ENCODE measurements at places on chromosomes 2 and 18.

GRCh38 chr2:5235701-5236100, 456.5 kb upstream of the SOX11 start:
- DNase-seq, result no peak

- DNase-seq, result no peak
Observed at GRCh38 chr2:10183146-10183675, 60.7 kb downstream of the RRM2 start.

DNA sequence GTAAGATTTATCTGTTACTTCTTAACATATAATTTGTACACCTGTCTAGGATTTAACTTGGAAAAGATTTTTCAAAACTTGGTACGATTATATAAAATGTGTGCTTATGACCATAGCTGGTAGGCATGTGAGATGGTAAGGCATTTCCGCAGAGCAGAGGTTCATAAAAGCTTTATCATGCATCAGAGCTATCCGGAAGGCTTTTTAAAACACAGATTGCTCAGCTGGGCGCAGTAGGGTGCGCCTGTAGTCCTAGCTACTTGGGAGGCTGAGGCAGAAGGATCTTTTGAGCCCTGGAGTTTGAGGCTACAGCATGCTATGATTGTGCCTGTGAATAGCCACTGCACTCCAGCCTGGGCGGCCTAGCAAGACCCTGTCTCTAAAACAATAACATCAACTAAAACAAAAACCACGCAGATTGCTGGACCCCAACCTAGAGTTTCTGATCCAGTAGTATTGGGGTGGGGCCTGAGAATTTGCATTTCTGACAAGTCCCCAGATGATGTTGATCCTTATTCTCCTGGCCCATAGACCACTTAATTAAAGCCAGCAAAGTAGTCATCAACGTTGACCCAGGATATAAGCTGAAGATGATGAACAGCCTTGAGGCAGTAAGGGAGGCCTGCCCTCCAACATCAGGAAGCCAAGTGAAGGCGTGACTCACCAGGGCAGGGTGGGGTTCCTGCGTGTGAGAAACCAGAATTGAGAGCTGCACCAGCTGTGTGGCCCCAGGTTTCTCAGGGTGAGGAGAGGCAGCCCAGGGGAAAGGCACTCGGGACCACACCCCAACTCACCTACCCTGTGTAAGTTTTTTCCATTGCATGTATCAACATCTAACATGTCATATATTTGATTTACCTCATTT, 21.6 kb upstream of the SLC20A1 start:
- DNase-seq, result peak; percentile 86

DNA sequence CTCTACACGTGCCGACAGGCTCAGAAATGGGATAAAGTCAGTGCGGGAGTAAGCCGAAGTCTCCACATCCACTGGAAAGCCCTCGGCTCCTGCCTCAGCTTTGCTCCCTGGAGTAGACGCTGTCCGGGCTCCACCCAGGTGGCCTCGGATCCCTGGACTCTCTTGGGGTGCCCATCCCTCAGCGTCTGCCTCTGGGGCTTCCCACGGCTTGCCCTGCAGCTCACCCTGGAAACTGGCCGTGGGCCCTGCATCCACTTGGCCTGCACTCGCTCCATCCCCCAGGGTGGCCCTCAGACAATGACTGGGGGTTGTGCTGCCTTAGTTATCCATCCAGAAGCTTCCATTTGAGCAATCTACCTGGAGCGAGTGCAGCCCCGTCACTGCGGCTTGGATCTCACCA, 36.2 kb upstream of the TAF1B start:
- no peak for DNase-seq

GRCh38 chr2:31950946-31951562, 59.8 kb downstream of the MEMO1 start:
- DNase-seq, result no peak

- no peak for DNase-seq
Observed at GRCh38 chr18:7725897-7726296, 158.8 kb downstream of the PTPRM start.

DNA sequence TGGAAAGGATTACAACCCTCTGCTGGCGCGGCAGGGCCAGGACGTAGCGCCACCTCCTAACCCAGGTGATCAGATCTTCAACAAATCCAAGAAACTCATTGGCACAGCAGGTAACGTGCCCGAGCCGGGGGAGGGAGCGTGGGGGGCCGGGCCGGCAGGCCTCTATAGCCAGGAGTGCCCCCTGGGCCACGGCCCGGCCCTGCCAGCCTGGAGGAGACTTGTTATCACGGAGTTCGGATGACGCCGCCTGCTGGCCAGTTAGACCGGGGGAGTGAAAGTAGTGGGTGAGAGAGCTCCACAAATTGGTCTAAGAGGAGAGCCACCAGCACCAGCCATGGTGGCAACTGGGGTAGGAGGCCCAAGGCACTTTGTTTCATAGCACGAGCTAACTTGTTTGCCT, 8.6 kb upstream of the TMEM214 start:
- DNase-seq, result peak; percentile 87

DNA sequence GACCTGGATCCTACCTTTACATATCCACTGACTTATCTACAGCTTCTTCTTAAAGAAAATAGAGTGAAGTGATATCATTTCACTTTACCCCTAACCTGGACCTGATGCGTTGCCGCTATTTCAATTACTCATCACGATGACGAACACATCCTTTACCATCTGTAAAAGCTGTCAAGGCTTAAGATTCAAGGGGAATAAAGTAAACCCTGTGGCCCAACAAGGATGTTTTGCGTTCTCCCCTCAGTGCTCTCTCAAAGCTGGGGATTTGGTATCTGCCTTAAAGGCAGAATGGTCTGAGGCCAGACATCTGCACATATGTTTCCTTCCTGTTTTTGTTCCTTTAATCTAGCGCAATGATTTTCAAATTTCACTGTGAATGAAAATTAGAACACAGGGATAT, 100.1 kb upstream of the KLF7 start:
- no peak for DNase-seq

DNA sequence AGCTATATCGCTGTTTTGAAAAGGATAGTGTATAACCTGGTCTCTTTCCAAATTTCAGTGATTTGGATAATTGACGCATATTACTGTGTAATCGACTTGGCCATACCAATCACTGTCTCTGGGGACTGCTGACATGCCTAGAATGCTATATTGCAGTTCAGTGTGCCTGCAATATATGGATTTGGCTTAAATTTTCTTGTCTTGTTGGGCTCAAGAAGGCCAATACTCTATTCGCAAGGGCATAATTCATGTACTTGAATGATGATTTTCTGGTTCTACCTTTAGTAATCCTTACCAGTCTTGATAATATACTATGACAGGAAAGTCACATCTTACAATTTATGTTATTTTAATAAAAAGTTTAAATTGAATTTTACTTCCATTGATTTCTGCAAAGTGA, 21.7 kb upstream of the THUMPD2 start:
- DNase-seq, result no peak

- DNase-seq, result no peak
Observed at GRCh38 chr2:205889114-205889513, 196.9 kb downstream of the INO80D start.

DNA sequence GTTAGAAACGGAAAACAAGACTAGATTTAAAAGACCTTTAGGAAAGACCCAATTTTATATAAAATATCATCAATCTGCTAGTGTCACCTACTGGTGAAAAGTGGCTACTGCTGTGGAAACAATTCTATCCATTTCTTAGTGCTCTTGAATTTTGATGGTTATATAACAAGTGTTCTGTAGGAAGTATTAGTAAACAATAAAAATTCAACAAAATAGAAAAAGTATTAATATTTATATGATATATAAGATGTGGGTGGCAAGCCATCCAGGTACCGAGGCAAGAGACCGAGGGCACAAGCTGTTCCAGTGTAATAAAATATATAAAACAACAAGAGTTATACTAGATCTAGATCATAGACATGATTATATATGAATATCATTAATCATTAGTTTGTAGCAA, 6.2 kb upstream of the TMEM87B start:
- no peak for DNase-seq

GRCh38 chr2:99743146-99743545, 253.3 kb upstream of the REV1 start:
- no peak for DNase-seq

DNA sequence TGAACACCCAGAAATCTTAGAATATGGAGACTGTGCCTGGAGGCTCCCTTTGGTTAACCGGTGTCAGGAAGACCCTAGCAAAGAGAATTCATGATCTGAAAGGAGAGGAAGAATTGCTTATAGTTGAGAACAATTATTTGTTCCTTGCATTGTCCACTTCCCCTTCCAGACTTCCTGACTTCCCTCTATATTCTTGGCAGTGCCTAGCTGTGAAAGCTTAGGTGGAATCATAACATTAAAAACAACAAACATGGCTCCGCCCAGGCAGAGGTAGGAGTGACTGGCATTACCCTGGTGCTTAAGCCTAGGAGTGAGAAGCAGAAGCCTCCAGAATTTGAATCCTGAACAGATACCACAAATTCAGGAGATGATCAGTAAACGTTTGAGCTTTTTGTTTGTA, 1.9 kb downstream of the TTL start:
- DNase-seq, result no peak

DNA sequence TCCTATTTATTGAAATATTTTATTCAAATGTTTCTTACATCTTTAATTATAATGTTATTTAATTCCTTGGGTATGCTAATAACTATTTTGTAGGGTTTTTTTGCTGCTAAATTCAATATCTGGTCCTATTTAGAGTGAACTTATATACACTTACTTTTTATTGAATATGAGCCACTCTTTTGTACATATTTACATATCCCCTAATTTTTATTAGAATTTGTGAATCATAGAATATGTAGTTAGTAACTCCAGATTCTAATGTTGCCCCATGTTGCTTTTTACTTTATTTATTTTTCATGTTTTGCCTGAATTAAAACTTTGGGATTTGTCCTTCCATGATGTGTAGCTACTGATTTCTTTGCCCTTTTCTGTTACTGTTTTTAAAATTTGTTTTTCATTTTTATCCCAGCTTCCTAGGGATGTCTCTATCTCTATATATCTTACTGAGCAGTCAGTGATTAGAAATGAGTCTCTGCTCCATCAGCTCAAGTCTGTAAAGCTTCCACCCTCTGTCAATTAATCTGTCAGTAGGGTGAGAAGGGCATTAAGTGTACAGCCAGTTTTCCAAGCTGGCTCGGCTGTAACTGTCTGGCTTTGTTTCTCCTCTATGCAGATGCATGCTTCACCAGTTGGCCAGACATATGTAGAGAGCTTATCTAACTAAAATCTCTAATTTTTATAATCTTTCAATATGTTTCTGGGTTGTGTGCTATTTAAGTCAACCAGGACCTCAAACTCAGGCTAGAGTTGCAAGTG, 256.9 kb downstream of the CDH19 start:
- DNase-seq, result no peak

DNA sequence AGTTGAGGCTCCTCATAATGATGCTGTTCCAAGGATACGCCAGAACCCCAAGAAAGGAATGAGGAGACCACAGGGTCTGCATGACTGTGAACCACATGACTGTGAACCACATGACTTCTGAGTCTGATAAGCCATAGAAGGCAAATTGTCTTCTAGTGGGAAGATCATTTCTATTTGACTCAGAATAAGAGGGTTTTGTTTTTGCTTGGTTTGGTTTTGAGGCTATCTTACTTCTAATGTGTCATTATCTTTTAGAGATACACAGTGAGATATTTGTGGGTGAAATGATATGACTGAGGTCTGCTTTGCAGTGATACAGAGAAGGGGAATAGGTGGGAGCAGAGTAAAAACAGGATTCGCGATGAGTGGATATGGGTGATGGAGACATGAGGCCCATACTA, 28.9 kb upstream of the BCL2L11 start:
- no peak for DNase-seq

DNA sequence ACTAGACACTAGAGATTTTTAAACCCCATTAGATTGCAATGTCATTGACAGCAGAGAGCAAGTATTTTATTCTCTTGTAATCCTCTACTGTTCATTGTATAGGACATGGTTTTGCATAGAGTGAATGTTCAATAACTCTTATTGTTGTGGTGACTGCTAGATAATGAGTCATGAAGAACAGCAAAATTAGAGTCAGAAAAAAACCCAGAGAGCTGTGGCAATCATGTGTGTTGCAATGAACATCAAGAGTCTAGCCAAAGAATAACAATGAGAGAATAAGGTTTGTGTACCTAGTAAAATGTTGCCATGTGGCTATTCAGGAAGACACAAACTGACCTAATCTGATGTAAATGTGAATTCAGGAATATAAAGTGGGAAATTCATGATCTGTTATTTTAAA, 684.0 kb downstream of the DSC3 start:
- no peak for DNase-seq

- DNase-seq, result no peak
Observed at GRCh38 chr2:138502255-138503086, 901 bp downstream of the SPOPL start.

GRCh38 chr2:44928483-44929158, 12.9 kb upstream of the SIX3 start:
- DNase-seq, result no peak

DNA sequence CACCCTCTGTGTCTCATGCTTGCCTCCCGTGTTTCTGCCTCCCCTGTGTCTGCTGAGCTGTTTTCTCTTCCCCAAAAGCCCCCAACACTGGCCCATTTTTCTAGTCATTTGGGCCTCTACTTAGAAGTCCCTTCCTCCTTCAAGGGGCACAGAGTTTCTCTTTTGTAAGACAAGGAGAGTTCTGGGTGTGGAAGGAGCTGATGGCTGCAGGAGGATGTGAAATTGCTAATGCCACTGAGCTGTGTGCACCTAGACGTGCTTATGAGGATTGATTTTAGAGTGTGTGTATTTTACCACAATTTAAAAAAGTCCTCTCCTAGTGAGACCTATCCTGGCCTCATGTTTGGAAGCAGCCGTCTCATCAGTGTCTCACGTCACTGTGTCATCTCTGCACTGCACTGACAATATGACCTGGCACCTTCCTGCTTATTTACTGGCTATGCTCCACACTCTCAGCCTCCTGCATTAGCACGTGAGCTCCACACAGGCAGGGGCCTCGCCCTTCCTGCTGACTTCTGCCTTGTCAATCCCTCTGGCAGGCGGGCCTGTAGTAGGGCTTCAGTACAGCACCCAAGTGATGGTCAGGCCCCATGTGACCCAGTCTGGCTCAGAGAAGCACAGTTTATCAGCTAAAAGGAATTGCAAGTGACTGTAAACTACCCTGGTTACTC, 8.0 kb upstream of the MBP start:
- no peak for DNase-seq

GRCh38 chr2:45103351-45104345, 94.4 kb upstream of the SIX2 start:
- DNase-seq, result no peak

DNA sequence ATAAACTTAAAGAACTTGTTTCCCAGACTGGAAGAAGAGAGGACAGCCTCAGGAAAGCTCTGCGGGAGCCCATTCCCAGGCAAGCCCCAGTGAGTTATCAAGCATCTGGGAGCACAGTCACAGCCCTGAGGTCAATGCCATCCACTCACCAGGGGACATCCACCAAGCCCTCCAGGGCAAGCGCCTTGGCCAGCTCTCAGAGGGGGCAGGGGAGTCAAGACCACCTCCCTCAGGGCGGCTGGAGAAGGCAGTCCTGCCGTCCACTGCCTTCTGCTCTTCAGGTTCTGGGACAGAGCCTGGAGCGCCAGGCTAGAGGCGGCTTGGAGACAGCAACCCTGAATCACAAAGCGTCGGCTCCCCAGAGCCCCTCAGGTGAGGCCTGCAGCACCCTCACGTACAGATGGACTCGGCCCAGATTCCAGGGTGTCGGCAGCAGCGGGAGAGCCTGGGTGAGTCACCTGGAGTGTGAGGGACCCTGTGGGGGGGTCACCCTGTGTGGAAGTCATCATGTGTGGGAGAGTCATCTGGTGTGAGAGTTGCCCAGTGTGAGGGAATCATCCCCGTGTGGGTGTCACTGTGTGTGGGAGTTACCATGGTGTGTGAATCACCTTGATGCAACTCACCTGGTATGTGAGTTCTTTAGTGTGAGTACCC, 100.9 kb upstream of the TEX51 start:
- no peak for DNase-seq

- DNase-seq, result no peak
Observed at GRCh38 chr2:27954771-27955383, 64.3 kb downstream of the BABAM2 start.

Measured in mesenteric fat pad (tissue), 1 donor.